ENCODE measurements at places on chromosomes 2 and 18.

DNA sequence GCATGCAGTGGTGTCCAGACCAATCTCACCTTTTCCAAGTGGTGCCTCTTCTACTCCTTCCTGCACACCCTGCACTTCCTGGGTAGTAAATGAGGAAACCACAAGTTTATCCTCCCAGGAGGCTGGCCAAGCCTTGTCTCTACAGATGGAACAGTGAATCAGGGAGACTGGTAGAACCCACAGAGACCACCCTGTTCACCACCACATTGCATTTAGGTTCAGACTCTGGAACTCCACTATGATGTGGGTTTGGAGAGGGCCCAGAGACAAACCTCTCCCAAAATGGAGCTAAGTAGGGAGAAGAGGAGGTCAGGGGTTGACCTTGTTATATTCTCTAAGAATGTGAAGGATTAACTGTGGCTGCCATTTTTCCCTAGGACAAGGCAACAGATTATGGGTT lies 102.8 kb upstream of the FZD7 start:
- no peak for DNase-seq

- no peak for DNase-seq
Observed at GRCh38 chr2:168698969-168699368, 103.5 kb upstream of the NOSTRIN start.

DNA sequence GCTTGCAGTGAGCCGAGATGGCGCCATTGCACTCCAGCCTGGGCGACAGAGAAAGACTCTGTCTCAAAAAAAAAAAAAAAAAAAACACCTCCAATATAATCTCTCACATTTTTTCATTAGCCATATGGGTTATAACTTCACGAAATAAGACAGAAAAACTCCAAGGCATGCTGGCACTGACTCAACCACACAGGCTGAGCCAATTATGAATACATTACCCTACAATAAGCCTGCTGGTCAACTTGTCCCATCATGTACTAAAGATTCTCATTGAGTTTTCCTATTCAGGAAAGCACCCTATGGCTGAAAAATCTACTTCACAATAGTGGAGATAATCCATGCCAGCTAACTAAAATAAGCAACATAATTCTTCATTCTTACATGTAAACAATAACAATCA lies 12.8 kb upstream of the MAP3K20 start:
- DNase-seq = no peak

DNA sequence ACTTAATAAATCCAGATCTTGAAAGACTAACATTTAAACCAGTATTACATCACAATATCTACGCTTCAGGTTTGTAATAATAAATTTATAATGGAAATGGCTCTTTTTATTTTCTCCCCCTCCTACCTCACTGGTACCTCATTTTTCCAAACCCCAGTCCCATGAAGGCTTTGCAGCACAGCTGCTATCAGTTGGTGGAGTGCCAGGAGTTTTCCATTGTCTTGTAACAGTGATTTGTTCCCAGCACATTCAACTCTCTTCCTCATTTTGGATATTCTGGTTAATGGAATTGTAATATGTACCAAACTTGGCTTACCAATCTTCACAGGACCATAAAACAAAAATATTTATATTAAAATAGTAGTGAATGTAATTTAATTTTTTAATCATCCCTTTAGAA lies 91.2 kb downstream of the VRK2 start:
- no peak for DNase-seq

DNA sequence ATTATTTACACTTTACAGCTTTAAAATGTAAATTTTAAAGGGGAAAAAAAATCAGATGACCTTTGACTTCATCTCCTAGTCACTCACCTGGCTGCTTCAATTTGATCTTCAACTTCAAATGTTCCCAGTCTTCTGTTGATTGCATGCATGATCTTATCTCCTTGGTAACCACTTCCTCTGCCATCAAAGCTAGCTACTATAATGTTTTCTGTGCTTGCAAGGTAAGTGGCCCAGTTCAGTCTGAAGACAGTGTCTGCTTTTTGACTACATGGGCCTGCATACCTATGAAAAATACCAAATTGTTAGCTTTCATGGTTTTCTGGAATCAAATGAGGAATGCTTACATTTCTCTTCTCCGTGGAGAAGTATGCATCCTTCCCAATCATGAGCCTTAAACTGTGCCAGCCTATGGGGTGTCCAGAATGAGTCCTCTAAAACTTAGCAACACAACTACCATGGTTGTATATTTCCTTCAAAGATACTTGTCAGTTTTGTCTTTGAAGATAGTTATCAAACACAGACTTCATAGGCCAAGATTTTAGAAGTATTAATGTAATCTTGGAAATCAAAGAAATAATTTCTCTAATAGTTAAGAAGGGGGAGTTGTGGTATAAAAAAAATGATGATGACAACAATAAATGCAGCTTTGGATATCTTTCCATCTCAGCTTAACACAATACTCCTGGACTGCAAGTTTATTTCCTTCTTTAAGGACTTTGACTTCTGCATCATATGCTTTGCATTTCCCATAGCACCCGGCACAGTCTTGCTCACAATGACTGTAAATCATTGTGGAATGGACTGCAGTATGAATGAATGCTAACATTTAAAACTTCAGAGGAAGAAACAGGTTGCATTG lies 62.1 kb downstream of the DPP4 start:
- no peak for DNase-seq

DNA sequence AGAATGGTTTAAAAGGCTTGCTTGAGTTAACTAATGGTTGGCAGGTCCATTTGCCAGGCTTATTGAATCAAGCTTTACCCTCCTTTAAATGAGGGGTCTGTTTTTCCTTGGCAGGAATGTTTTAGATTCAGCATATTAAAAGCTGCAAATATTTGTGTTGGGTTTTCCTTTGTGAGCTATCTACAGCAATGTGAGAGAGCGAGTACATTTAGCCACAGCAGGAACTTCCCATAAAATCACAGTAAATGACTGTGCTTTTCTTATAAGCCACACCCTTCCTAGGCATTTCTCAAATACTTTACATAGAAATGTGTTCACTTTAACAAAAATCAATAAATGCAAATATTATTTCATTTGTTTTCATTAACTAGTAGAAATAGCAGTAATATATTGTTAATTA lies 23.9 kb downstream of the CALCRL start:
- no peak for DNase-seq

GRCh38 chr18:68800075-68800474 lies 2.2 kb downstream of the CCDC102B start:
- DNase-seq = no peak

DNA sequence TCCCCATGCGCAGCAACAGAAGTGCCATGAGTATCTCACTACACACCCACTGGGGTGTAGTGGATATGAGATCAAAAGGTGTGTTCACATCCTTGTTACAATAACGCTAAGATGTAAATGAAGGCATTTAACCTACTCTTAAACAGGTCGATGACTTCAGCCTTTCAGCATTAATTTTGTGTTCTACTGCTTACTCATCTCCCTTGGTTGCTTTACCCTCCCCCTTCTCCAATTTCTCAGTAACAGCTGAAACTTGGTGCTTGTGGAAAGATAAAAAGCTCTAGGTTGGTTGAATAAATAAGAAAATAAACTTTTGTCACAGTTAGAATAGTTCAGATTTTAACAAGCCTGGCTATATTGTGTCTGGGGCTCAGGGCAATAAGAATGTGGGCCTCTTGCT lies 147.5 kb upstream of the SESTD1 start:
- no peak for DNase-seq

DNA sequence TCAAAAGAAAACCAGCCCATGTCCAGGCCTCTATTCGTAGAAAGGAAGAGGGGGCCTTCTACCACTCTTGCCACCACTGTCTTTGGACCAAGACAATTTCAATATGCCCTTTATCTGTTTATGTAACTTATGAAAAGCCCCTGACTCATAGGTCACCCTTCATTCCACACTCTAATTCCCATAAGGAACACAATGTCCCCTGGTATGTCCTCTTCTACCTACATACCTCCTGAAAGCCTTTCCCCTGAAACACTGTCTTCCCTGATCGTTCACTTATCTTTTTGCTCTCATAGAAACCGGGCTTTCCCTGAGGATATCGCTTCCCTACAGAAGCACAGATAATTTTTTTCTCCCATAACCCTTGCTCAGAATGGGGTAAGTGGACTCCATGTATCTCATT lies 13.3 kb downstream of the EIF2AK3 start:
- DNase-seq = no peak

DNA sequence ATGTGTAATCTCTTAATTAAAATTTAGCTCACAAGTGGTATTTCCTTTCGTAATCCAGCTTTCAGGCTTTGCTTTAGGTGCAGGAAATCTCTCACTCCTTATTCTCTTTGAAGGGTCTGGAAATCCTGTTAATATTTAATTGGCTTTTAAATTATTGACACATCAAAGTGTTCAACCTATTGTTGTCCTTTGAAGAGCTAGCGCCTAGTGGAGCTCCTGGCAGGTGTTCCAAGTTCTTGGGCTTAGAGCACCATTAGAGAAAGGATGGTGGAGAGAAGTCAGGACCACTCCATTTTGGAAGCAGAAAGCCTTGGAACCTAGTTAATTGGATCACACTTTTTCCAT lies 92.4 kb downstream of the CABLES1 start:
- DNase-seq = no peak

DNA sequence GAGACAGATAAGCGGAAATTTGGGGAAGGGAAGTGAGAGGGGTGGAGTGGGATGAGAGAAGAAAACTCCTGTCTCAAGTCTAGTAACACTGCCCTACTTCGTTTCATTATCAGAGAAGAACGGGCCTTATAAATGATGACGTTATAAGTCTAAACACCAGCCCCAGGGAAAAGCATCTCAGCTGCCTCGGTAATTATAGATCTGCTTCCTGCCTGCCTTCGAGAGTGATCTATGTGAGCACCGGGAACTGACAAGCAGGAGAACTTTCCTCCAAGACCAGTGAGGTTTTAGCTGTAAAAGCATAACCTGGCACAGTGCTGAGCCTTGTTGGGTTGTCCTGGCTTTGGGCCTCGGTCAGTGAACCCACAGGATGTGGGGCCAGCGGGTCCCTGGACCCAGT lies 227.9 kb upstream of the SIX2 start:
- DNase-seq = no peak

DNA sequence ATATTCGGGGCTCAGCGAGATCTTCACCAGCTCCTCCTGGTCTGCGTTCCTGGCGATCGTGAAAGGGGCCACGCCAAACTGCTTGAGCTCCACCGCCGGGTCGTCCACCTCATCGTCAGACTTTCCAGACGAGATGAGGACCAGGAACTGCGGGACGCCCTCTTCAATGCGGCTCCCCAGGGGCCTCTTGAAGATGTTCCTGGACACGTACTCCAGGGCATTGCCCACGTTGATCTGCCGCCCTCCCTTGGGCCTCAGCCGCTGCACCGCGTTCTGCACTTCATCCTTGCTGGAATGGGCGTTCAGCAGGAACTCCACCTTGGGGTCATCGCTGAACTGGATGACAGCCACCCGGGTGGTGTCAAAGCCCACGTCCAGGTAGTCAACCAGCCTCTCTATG lies 42.1 kb downstream of the COL6A3 start:
- no peak for DNase-seq

- no peak for DNase-seq
Observed at GRCh38 chr2:217709478-217710210, 293.2 kb downstream of the TNS1 start.

DNA sequence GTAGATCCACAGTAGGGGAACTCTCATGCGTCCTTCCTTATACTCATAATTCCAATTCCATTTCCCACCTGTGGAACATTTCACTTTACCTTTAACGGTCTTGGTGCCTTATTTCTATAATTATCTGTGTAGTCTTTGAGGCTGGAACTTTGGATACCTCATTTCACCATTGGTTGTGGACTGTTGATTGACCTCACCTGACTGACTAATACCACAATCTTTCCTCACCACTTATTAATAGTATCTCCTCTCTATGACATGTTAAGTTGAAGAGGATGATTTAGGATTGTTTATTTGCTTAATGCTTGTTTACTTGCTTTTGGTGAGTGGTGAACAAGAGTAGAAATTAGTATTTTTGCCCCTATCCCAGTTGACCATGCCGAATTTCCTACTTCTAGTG lies 50.0 kb downstream of the R3HDM1 start:
- DNase-seq = no peak

GRCh38 chr2:137927846-137928245 lies 36.4 kb upstream of the HNMT start:
- no peak for DNase-seq

- DNase-seq = no peak
Observed at GRCh38 chr2:30259071-30259470, 27.7 kb downstream of the LBH start.

DNA sequence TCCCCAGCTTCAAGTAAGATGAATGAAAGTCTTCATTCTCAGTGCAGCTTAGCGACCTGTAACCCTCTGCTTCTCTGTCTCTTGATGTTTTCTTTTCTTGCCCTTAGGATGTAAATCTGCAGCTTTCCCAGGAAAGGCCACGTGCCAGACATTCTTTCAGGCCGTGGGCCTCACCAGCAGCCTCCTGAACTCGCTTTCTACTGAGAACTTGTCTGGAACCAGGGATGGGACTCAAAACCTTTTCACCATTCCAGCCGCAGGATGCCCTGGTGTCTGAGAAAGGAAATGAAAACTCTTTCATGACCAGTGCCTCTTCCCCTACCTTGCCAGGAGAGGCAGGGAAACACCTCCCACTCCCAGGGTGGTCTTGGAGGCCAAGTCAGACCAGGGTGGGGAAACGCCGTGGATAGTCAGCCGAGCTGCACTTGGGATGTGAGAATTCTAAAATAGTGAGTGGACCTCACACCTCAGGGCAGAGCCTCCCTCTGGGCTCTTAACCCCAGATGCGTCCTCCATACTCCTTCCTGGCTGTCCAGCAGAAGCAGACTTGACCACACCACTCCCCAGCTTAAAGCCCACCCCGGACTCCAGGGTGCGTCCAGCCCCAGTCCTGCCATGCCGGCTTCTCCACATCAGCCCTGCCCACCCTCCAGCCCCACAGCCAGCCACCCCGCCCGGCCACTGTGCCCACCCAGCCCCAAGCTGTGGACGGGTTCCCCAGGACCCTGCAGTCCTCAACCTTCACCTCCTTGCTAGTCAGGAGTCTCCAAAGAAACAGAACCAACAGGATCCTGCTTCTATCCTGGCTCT lies 115.5 kb downstream of the TWIST2 start:
- no peak for DNase-seq

Measured in stimulated activated CD8-positive, alpha-beta memory T cell treated with anti-CD3 and anti-CD28 coated beads, Interleukin-7, amount 100 ng/mL, for 1 hour (primary cell).